ENCODE measurements at places on chromosomes 2 and 18.

- DNase-seq, result no peak
Observed at GRCh38 chr2:163351143-163351542, 384.7 kb downstream of the FIGN start.

DNA sequence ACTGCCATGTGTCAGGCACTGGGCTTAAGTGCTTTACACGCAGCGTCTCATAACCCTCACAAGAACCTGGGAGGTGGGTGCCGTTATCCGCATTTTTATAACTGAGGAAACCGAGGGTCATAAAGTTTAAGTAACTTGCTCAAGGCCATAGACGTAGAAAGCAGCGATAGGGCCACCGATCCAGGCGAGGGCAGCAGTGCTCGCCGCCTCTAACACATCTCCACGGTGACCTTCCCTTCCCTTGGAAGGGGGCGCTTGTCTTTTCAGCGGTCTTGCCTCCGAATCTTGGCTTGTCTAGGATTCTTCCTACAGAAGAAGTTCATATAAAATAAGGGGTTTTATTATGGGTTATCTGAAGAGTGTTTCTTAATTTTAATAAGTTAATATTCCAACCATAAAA, 186.6 kb downstream of the GBX2 start:
- DNase-seq, result no peak

GRCh38 chr2:123362671-123363440, 662.2 kb upstream of the CNTNAP5 start:
- DNase-seq, result no peak

- DNase-seq, result no peak
Observed at GRCh38 chr2:241617431-241618154, 19.4 kb downstream of the THAP4 start.

- no peak for DNase-seq
Observed at GRCh38 chr2:9445089-9445488, 21.6 kb downstream of the CPSF3 start.

- DNase-seq, result no peak
Observed at GRCh38 chr2:182379241-182379640, 47.6 kb downstream of the PDE1A start.

DNA sequence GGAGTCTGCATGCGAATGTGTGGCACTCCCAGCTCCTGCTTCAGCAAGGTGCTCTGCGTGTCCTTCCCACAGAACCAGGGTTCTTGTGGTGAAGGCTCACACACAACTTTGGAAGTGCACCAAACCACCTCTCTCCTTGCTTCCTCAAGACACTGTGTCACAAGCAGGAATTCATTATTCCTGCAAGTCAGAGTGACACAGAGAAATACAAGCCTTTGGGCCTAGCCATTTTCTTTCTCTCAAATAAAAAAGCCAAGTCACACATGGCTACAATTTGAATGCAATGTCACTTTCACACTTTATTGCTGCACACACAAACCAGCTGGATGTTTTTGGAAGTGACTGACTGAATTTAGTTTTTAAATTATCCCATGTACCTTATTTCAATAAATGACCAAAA, 30.1 kb upstream of the THOC1 start:
- no peak for DNase-seq

GRCh38 chr2:50006327-50006726, 852.0 kb upstream of the FSHR start:
- no peak for DNase-seq

DNA sequence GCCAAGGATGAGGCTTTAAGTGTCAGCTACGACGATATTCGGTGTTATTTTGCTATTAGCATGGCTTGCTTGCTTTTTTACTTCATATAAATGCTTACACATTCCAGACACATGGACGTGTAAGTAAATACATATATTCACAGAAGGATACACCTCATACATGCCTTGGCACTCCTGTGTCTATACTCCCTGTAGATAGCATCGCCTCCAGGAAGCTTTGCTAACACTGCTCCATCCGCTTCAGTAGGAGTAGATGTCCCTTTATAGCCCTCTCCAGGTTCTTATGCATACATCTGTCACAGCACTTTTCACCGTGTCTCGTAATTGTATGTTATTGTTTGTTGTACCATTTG, 27.5 kb upstream of the KCTD1 start:
- no peak for DNase-seq

DNA sequence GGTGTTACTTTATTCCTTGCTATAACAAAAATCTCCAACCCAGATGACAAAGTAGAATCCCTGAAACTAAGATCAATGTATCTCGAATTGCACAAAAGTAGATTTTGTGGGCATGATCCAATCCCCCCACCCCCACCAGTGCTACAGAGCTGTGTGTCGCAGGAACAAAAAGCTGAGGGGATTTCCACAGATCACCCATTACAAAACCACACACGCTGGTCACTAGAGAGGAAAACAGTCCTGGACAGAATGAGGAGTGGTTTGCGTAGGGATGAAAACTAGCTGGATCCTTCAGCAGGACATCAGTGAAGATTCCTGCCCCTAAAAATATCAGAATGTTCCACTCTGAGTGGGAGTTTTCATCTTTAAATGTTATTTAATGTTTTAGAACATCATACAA, 165.3 kb upstream of the STK17B start:
- DNase-seq, result no peak
